ENCODE measurements at places on chromosomes 2 and 18.

GRCh38 chr18:62399276-62399675 is 74.2 kb downstream of the TNFRSF11A start:
- no peak for DNase-seq

GRCh38 chr2:149716687-149717086 is 129.1 kb upstream of the MMADHC start:
- DNase-seq: no peak

- no peak for DNase-seq
Observed at GRCh38 chr18:60075477-60075876, 175.7 kb downstream of the PMAIP1 start.

GRCh38 chr2:141041281-141041680 is 1089.5 kb downstream of the LRP1B start:
- DNase-seq: no peak

GRCh38 chr18:60662491-60662890 is 289.9 kb upstream of the MC4R start:
- no peak for DNase-seq

DNA sequence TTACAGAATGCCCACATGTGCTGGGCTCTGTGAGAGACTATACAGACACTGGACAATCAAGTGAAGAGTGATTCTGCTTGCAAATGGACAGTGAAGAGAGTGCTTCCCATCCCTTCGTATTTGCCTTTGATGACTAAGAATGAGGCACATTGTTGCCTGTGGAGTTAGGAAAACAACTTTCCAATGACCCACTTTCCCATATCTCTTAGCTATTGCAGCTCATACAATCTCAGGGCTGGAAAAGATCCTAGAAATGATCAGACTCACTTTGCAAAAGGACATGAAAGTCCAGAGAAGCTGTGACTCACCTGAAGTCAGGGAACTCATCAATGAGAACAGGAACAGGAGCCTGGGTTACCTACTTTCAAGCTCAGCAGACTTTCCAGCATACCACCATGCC is 440.5 kb upstream of the TCF4 start:
- no peak for DNase-seq

DNA sequence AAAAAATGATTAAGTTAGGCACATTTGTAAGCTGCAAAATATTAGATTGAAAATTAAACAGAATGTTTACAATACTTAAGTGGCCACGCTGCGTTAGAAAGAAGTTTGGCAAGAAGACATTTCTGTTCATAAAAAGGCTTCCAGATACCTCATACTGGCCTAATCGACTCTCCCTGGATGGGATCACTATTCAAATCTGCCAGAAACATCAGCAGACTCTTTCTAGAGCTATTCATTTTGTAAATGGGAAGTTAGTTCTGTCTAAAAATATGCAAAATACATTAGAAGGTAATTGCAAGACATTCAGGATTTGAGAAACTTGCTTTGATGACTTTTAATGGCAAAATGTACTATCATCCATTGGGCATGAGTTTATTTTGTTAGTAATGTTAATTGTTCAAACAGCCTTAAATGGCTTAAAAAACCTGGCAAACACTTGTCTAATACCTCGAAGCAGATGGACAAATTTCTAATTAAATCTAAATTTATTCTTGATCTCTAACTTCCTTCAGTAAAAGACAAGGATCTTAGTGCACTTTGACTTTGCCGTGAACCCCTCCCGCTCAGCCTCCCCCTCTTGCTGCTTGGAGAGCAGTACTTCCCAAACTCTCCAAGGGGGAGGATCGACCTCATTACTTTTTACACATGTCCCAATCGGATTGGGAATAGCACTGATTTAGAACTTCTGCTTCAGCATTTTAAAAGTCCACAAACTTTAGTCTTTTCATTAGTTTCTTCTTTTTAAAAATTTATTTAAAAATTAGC is 103.5 kb downstream of the SMIM21 start:
- DNase-seq: no peak

GRCh38 chr18:44796429-44797428 is 116.0 kb downstream of the SETBP1 start:
- no peak for DNase-seq

DNA sequence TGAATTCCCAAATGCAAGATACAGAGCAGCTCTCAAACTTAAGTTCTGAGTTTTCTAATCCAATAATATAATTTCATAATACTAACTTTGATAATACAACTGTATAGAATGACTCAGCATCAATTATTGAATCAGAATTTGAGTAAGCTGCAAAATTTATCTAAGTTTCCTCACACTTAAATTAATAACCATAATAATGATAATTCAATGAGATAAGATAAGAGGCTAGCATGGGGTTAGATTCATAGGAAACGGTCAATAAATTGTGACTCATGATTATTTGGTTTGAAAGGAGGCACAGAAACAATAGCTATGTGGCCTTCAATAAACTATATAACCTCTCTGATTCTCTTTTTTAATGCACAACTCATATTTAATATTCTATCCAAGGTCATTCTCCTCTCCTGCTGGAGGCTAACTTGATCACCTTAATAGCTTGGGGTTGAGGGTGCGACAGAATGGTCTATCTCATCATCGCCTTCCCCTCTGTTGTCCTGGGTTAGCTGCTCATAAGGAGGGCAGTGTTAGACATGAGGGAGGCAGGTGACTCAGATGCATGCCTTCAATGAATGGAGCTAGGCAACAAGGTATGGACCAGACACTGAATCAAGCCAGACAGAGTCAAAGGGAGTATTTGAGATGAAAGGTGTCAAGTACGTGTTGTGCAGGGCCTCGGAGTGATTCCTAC is 36.2 kb upstream of the BMP10 start:
- no peak for DNase-seq
